ENCODE measurements at places on chromosomes 1 and 21.

- no peak for DNase-seq
These were observed 8.0 kb downstream of the FCAMR start for GRCh38 chr1:206962272-206962671.

DNA sequence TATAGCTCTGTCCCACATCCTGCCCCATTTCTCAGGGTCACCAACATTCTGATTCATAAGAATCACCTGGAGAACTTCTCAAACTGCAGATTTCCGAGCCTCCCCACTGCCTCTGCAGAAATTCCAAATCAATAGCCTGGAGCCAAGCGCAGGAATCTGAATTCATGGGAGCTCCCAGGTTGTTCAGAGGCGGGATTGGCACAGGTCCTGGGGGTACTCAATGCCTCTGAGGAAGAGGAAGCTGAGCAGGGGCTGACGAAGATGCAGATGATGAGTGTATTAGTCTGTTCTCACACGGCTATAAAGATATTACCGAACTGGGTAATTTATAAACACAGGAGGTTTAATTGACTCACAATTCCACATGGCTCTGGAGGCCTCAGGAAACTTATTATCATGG lies 455.5 kb downstream of the MATN1 start:
- DNase-seq = no peak

GRCh38 chr1:202238914-202239313 lies 45.3 kb downstream of the LGR6 start:
- no peak for DNase-seq

GRCh38 chr21:15775981-15776380 lies 46.2 kb downstream of the USP25 start:
- DNase-seq = no peak

DNA sequence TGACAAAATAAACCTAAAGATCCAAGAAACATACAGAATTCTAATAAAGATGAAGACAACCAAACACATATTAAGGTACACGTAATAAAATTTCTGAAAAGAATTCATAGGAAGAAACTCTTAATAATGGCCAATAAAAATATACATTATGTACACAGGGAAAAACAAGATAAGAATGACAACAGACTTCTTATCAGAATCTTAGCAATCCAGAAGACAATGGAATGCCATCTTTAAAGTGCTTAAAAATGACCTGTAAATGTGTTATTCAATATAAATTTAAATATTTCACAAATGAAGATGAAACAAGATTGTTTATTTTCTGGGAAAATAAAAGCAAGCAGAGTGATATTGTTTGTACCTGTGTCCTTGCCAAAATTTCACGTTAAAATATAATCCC lies 530.4 kb upstream of the PTBP2 start:
- no peak for DNase-seq

DNA sequence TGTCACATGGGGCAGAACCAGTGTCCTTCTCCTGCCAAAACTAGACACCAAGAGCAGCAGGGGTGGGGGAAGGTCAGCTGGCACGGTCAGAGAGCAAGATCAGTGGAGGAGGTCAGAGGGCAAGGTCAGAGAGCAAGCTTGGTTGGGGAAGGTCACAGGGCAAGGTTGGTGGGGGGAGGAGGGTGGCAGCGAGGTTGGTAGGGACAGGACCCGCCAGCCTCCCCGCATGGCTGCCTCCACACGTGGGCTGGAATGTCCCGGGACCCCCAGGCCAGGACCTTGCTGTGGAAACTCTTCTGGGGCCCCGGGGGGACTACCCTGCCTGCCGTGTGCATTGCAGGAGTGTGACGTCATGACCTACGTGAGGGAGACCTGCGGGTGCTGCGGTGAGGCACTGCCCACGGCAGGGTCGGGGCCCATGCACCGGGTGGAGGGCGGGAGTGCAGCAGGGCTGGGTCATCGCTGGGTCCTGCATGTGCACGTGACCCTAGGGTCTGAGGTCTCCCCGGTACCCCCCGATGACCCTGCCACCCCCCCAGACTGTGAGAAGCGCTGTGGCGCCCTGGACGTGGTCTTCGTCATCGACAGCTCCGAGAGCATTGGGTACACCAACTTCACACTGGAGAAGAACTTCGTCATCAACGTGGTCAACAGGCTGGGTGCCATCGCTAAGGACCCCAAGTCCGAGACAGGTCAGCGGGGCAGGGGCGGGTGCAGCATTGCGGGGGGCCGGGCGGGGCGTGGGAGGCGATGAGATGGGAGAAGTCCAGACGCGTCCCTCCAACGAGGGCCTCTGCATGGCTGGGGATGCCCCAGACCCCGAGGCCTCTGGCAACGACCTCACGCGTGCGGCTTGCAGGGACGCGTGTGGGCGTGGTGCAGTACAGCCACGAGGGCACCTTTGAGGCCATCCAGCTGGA lies 27.3 kb downstream of the COL6A2 start:
- DNase-seq = peak; percentile 1

DNA sequence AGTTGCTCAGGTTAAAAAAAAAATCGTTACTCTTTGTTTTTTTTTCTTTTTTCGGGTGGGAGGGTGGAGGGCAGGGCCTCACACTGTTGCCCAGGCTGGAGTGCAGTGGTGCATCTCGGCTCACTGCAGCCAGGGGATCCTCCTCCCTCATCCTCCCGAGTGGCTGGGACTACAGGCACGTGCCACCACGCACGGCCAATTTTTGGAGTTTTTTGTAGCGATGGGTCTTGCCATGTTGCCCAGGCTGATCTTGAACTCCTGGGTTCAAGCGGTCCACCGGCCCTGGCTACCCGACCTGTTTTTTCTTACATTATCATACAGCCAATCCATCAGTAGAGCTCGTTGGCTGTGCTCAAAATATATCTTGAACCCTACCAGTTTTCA lies 2.2 kb upstream of the USP1 start:
- DNase-seq = no peak

GRCh38 chr1:116201911-116202310 lies 90.7 kb downstream of the MAB21L3 start:
- DNase-seq = no peak

- no peak for DNase-seq
These were observed 186.6 kb downstream of the AK5 start for GRCh38 chr1:77468257-77468948.

DNA sequence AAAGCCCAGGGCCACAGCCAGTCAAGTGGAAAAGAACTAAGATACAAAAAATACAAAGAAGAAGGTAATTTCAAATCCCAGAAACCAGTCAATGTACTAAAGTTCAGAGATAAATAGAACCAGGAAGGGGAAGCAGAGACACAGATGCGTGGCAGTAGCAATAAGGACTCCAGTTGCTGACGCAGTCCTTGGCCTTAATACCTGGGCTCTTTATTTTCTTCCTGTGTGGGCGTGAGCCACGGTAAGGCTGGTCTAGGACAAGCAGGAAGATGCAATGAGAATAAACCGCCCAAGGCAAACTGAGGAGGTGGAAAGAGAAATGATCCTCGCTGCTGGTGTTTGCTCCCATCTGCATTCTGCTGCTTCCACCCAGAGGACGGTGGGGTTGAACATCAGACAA lies 65.6 kb upstream of the PLXNA2 start:
- no peak for DNase-seq

DNA sequence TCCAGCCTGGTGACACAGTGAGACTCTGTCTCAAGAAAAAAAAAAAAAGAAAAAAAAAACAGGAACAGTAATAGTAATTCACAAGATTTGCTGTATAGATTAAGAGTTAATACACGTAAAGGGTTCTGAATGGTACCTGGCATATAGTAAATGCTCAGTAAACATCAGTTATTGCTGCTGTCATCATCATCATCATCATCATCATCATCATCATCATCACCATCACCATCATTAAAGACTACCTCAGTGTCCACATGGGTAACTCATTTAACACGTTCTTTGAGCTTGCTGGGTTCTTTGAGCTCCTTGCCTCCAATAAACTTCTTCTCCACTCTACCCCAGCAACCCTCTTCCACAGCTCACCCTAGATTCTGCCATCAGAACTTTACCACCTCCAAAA lies 55.0 kb downstream of the KIAA0319L start:
- no peak for DNase-seq

- DNase-seq = no peak
These were observed 5.8 kb upstream of the ALDH4A1 start for GRCh38 chr1:18907917-18908845.

Data from activated T-helper 1 cell treated with anti-CD3 and anti-CD28 coated beads, Interleukin-2, amount 50 U/mL, for 16 hours (primary cell).